RWPE2 (cell line): ENCODE measurements at places on chromosomes 16 and 17.

DNA sequence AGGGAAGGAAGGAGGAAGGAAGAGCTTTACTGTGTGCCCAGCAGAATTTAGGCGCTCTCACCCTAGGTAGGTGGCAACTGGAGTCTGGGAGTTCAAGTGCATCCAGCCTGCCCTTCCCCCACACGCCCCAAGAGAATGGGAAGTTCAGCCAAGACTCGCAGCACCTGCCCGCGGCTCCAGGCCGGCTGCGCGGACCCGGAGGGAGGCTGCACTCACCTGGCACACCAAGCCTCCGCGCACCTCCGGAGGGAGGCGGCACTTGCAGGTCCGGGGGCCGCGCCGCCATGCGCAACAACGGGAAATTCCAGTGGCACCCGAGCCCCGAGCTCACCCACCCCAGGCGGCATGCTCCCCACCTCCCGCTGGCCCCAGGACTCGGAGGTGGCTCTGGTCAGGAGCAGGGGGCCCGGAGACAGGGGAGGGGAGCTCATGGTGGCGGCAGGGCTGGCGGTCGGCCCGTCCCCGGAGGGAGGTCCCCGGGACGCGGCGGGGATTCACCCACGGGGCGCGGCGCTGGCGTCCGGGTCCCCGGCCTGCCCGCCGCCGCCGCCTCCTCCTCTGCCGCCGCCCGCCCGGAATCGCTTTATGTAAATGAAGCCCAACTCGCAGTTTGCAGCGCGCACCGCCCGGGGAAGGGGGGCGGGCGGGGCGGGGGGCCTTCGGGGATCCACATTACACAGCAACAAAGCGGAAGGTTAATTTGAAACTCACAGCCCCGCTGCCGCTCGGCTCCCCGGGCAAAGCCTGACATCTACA is at the start of gene ZFHX3:
Gene ZFHX3 (minus strand): TSS at position 593 of the 756 bp plus-strand sequence. CDS start 87,983 bp downstream, outside the sequence.
- H3K27me3 ChIP-seq = no peaks in the 10 kb centered on the region
- H3K36me3 ChIP-seq = no peaks in the 10 kb centered on the region
- peak within 1 kb of the TSS; percentile 58 for H3K4me3 ChIP-seq
- peak within 1 kb of the TSS; percentile 93 for H3K27ac ChIP-seq
- H3K4me1 ChIP-seq = peaks cover 58% of the 10 kb centered on the region

DNA sequence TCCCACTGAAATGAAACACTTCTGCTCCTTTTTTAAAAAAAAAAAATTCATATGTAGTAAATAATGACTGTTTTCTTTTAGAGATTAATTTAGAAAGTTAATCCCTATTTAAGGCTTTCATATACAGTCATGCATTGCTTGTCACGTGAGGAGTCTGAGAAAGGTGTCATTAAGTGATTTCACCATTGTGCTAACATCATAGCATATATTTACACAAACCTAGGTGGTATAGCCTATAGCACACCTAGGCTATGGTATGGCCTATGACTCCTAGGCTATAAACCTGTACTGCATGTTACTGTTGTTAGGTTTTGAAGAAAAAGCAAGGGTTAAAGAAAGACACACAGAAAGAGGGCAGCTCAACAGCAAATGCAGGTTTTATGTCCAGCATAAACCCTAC is 13.7 kb downstream of the PPY start:
- H3K4me3 ChIP-seq = no peak overlapping the region
- no peak overlapping the region for H3K27ac ChIP-seq
- H3K36me3 ChIP-seq = no peaks in the 10 kb centered on the region
- no peaks in the 10 kb centered on the region for H3K4me1 ChIP-seq
- peaks cover 24% of the 10 kb centered on the region for H3K27me3 ChIP-seq

- no peaks in the 10 kb centered on the region for H3K27me3 ChIP-seq
- no peak for DNase-seq
- H3K4me3 ChIP-seq = no peak overlapping the region
- H3K4me1 ChIP-seq = no peaks in the 10 kb centered on the region
- peaks cover 29% of the 10 kb centered on the region for H3K36me3 ChIP-seq
Observed at GRCh38 chr17:9700754-9701476, 55.6 kb downstream of the USP43 start.

GRCh38 chr16:68760671-68761275 is 23.7 kb downstream of the CDH1 start:
- peaks cover 49% of the 10 kb centered on the region for H3K4me1 ChIP-seq
- peaks cover 66% of the 10 kb centered on the region for H3K36me3 ChIP-seq
- H3K4me3 ChIP-seq = no peak overlapping the region
- peak; percentile 87 for DNase-seq
- no peaks in the 10 kb centered on the region for H3K27me3 ChIP-seq

- no peak for DNase-seq
- no peaks in the 10 kb centered on the region for H3K27me3 ChIP-seq
- H3K27ac ChIP-seq = no peak overlapping the region
- H3K4me1 ChIP-seq = no peaks in the 10 kb centered on the region
- no peak overlapping the region for H3K4me3 ChIP-seq
- H3K36me3 ChIP-seq = no peaks in the 10 kb centered on the region
Observed at GRCh38 chr17:58032691-58033415, 25.8 kb upstream of the SRSF1 start.

DNA sequence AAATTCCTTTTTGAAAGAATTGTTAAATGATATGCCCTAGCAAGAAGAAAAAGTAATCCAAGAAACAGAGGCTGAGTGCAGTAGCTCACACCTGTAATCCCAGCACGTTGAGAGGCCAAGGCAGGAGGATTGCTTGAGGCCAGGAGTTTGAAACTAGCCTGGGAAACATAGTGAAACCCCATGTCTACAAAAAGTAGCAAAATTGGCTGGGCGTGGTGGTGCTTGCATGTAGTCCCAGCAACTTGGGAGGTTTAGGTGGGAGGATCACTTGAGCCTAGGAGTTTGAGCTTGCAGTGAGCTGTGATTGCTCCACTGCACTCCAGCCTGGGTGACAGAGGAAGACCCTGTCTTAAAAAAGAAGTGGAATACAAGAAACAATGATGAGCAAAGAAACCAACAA is 56.1 kb downstream of the NT5M start:
- H3K27me3 ChIP-seq = no peaks in the 10 kb centered on the region
- H3K27ac ChIP-seq = no peak overlapping the region
- H3K4me3 ChIP-seq = no peak overlapping the region
- H3K4me1 ChIP-seq = no peaks in the 10 kb centered on the region
- DNase-seq = no peak

DNA sequence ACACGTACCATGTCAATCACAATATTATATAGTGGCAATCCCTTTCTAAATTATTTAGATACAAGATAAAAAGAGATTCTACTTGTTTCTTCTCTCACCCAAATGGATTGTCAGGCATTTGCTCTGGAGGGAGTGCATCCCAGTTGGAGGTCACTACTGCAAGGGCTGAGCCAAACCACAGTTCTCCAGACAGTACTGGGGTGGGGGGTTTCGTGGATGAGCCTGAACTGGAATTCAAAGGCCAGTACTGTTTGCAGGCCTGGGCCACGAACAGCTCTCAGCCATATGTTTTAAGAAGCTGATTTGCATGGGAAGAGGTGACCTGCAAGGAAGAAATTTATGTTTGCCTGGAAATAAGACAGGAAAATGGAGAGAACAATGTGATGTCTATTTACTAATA is 314.9 kb downstream of the PMP22 start:
- no peaks in the 10 kb centered on the region for H3K4me1 ChIP-seq
- no peak overlapping the region for H3K4me3 ChIP-seq
- no peak overlapping the region for H3K27ac ChIP-seq
- H3K27me3 ChIP-seq = no peaks in the 10 kb centered on the region

DNA sequence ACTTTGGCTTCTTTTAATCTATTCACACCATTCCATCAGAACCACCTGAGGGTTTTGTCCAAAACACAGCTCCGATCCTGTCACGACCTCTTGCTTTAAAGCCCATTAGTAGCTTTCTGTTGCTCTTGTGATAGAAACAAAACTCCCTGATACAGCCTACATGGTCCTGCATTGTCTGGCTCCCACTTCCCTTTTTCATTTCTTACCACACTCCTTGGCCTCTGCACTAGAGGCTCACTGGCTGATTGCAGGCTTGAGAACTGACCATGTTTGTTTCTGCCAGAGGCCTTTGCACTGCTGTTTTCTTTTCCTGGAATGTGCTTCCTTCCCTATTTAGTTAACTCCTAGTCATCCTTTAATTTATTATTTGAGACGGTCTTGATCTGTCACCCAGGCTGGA is 23.7 kb downstream of the IST1 start:
- DNase-seq = no peak
- H3K27me3 ChIP-seq = no peaks in the 10 kb centered on the region
- peaks cover 98% of the 10 kb centered on the region for H3K36me3 ChIP-seq
- H3K27ac ChIP-seq = no peak overlapping the region
- H3K4me3 ChIP-seq = no peak overlapping the region

DNA sequence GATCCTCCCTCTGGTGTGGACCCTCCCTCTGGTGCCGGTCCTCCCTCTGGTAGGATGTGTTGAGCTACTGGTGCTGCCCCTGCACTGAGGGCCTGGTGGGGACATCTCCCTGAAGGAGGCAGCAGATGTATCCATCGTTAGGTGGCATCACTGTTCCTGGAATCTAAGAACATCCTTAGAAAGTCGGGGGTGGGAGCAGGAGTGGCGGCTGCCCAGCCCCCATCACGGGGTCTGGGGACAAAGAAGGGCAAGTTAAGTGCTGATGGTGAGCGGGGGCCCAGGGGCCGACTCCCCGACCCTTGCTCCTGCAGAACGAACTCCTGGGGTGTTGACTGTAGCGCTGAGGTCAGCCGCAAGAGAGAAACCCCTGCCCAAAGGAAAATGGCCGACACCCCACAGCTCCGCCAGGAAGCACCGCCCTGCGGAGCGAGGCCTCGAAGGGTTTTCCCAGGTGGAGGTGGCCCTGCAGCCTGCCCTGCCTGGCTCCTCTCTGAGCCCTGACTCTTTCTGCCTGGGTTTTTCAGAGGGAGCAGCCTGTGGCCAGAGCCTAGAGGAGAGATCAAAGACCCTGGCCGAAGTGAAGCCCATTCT is 5.5 kb downstream of the CTU2 start:
- DNase-seq = no peak
- no peaks in the 10 kb centered on the region for H3K27me3 ChIP-seq
- H3K36me3 ChIP-seq = peaks cover 36% of the 10 kb centered on the region
- no peak overlapping the region for H3K4me3 ChIP-seq
- no peaks in the 10 kb centered on the region for H3K4me1 ChIP-seq
- no peak overlapping the region for H3K27ac ChIP-seq

DNA sequence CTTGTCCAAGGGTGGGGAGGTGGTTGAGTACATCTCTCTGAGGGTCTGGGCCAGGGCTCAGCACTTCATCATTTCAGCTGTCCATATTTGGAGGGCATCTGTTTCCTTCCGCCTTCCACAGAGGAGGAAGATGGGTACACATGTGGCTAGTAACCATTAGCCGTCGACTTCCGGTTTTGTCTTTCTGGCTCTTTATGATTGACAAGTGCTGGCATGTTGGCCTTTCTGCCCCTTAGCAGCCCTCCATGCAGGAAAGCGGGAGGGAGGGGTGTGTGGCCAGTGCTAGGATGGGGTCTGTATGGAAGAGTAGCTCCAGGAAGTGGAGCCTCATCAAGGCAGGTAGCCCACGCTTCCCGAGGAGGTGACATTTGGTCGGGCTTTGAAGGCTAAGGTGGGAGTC is 69.6 kb downstream of the RAI1 start:
- no peak for DNase-seq
- H3K4me3 ChIP-seq = no peak overlapping the region
- 0 out of 2 replicates have a peak, but pooled peaks cover 6% of the 10 kb centered on the region for H3K36me3 ChIP-seq
- no peaks in the 10 kb centered on the region for H3K27me3 ChIP-seq
- peaks cover 30% of the 10 kb centered on the region for H3K4me1 ChIP-seq

DNA sequence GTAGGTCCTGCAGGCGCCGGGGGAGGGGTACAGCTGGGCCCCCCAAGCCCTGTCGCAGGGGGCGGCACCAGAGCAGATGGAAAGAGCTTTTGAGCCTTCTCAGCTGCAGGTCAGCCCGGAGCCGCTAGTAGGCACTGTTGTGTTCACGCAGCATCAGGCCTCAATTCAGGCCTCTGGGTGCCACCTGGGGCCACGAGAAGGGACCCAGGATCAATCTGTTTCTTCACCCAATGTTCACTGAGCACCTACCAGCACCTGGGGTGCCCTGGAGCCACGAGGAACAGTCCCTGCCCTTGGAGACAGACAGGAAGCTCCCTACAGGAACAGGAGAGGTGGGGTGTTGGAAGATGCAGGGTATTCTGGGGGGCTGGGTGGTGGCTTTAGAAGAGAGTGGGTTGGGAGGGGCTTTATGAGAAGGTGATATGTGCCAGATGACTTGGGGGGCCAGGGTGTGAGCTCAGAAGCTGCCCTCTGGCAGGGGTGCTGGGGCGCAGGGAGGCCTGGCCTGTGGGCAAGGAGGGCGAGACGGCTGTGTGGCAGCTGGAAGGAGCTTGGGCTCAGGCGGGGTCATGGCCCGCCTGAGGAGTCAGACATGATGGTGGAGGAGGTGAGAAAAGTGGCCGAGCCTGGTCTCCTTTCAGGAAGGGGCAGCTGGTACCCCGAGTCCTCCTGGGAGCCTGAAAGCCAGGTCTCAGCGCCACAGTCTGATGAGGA is 121.9 kb upstream of the GSE1 start:
- no peak overlapping the region for H3K27ac ChIP-seq
- DNase-seq = no peak
- H3K4me1 ChIP-seq = peaks cover 10% of the 10 kb centered on the region

- no peaks in the 10 kb centered on the region for H3K27me3 ChIP-seq
- no peak overlapping the region for H3K4me3 ChIP-seq
- H3K36me3 ChIP-seq = no peaks in the 10 kb centered on the region
- peak overlapping the region; percentile 91 for H3K27ac ChIP-seq
- H3K4me1 ChIP-seq = peaks cover 29% of the 10 kb centered on the region
Observed at GRCh38 chr17:36848008-36848902, 89.0 kb upstream of the LHX1 start.

GRCh38 chr17:45042346-45043120 is 8.9 kb downstream of the DCAKD start:
- no peak overlapping the region for H3K4me3 ChIP-seq
- DNase-seq = no peak
- peak overlapping the region; percentile 97 for H3K27ac ChIP-seq
- H3K4me1 ChIP-seq = peaks cover 52% of the 10 kb centered on the region
- H3K27me3 ChIP-seq = no peaks in the 10 kb centered on the region

GRCh38 chr16:4433914-4434787 is 8.5 kb downstream of the DNAJA3 start:
- H3K36me3 ChIP-seq = peaks cover 78% of the 10 kb centered on the region
- no peak overlapping the region for H3K27ac ChIP-seq
- no peak for DNase-seq
- no peak overlapping the region for H3K4me3 ChIP-seq
- H3K27me3 ChIP-seq = no peaks in the 10 kb centered on the region

GRCh38 chr17:32335687-32336086 is 6.3 kb downstream of the C17orf75 start:
- no peak for DNase-seq
- no peak overlapping the region for H3K4me3 ChIP-seq

GRCh38 chr16:85495823-85496538 is 117.1 kb upstream of the GSE1 start:
- H3K36me3 ChIP-seq = no peaks in the 10 kb centered on the region
- no peak overlapping the region for H3K4me3 ChIP-seq
- DNase-seq = no peak
- H3K4me1 ChIP-seq = peaks cover 10% of the 10 kb centered on the region
- H3K27me3 ChIP-seq = no peaks in the 10 kb centered on the region

GRCh38 chr17:65018610-65019316 is 37.8 kb downstream of the GNA13 start:
- no peak overlapping the region for H3K4me3 ChIP-seq
- peak overlapping the region; percentile 31 for H3K27ac ChIP-seq
- peaks cover 41% of the 10 kb centered on the region for H3K36me3 ChIP-seq
